Central memory CD4-positive, alpha-beta T cell (primary cell): ENCODE measurements at places on chromosomes 3 and 15.

DNA sequence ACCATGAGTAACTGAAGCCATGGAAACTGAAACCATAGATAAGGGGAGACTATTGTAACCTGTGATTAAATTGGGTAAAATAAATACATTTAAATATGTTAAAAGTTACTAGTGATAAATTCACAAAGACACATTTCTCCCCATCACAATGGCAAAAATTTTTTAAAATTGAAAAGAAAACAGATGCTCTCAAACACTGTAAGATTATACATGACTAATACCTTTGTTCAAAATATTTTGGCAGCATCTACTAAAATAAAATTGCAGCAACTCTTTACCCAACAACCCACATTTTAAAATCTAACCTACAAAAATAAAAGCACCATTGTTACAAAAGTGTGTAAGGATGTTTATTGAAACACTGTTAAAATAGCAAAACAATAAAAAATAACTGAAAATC is 93.3 kb downstream of the CLASP2 start:
- DNase-seq: no peak

- DNase-seq: peak; percentile 27
Observed at GRCh38 chr15:75045332-75046015, 22.1 kb downstream of the PPCDC start.

GRCh38 chr3:179105881-179106280 is 34.3 kb upstream of the ZMAT3 start:
- no peak for DNase-seq

GRCh38 chr15:80904998-80905397 is 84.6 kb downstream of the MESD start:
- DNase-seq: no peak

DNA sequence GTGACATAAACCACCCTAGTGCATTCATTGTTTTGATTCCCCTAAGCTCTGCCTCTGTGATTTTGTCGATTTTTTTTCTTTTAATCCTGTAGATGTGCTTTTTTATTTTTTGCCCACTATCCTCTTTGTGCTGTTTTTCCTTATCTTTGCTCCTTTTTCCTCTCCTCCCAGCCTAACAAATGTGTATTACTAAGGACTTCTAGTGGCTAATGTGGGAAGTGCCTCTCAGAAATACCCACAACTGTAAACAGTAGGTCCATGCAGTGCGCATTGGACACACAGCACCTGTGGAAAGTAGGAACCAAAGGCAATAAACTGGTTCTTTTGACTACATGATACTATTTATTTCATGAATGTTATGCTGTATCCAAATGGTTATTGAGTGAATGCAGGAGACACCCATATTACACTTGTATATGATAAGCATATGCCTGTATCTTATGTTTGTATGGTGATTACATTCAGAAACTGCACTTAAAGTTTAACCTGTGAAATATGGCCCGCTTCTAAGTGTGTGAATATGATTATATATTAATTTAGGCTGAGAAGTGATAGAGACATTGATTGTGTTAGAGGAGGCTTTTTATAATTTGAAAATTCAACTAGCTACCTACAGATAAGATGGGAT is 147.8 kb downstream of the PLCL2 start:
- DNase-seq: no peak

- no peak for DNase-seq
Observed at GRCh38 chr3:150414258-150414657, 6.2 kb downstream of the TSC22D2 start.

GRCh38 chr15:42581272-42581730 is 5.9 kb downstream of the STARD9 start:
- DNase-seq: peak; percentile 74

- no peak for DNase-seq
Observed at GRCh38 chr3:45084820-45085816, 59.0 kb downstream of the CLEC3B start.

- peak; percentile 1 for DNase-seq
Observed at GRCh38 chr15:93031103-93031464, 57.9 kb downstream of the RGMA start.

- no peak for DNase-seq
Observed at GRCh38 chr3:124636863-124637296, 93.4 kb upstream of the UMPS start.

DNA sequence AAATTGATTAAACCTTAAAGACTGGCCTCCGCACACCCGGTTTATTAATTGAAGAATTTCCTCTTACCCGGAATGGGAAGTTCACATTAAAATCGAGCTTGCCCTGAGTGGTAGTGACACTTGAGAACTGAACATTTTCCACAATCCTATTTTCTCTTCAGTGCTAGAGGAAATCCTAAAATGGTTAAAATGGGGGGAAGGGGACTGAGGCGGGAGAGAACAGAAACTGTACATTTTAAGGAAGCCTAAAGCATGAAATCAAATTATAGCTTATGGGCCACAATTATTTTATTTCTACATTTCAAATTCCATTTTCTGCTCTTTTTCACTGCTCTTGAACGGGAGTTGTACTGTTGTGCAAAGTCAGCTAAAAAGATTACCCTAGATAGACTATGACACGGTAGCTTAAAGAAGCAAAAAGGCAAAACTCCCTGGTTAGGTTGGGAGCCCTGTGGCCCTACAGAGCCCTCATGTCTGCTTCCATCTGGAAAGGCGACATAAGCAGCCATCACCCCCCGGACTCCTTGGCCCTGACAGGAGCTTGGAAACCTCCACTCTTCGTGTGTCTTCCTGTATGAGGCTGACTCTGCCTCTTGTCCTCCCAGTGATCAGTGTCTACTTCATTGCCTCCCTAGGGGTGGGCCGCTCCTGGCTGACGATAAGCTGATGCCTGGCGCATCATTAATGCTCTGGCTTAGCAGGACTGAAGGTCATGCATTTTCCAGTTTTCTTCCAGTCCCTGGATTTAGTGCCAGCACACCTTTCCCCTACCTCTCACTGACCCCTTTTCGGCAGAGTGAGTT is 79.3 kb downstream of the EEFSEC start:
- no peak for DNase-seq

GRCh38 chr3:119293871-119294695 is at the start of gene ARHGAP31:
ARHGAP31 (plus strand) TSS chr3:119294383; CDS start chr3:119294905, 522 bp downstream.
- peak; percentile 96 for DNase-seq

DNA sequence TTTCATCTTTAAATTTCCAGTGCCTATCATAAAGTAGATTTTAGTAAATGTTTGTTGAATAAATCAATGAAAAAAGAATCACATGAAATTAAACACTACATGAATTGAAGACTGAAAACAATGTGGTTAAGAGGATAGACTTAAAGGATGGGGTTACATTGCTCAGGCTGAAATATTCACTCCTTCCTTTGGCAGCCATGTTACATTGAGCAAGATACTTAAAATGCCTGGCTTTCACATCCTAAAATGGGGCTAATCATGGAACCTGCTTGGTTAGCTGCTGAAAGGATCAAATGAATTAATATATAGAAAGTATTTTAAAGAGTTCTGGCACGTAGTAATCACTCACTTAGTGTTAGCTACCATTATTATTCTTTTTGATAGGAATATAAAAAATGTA is 196.9 kb upstream of the SLC2A2 start:
- no peak for DNase-seq

- no peak for DNase-seq
Observed at GRCh38 chr15:36585774-36586173, 6.3 kb downstream of the CDIN1 start.

GRCh38 chr15:73021139-73021621 is 31.1 kb upstream of the NEO1 start:
- DNase-seq: no peak

- no peak for DNase-seq
Observed at GRCh38 chr3:147672436-147672835, 263.3 kb downstream of the ZIC1 start.

- DNase-seq: no peak
Observed at GRCh38 chr15:98983334-98983733, 24.3 kb downstream of the PGPEP1L start.

- DNase-seq: no peak
Observed at GRCh38 chr3:21672303-21672702, 78.7 kb downstream of the ZNF385D start.

DNA sequence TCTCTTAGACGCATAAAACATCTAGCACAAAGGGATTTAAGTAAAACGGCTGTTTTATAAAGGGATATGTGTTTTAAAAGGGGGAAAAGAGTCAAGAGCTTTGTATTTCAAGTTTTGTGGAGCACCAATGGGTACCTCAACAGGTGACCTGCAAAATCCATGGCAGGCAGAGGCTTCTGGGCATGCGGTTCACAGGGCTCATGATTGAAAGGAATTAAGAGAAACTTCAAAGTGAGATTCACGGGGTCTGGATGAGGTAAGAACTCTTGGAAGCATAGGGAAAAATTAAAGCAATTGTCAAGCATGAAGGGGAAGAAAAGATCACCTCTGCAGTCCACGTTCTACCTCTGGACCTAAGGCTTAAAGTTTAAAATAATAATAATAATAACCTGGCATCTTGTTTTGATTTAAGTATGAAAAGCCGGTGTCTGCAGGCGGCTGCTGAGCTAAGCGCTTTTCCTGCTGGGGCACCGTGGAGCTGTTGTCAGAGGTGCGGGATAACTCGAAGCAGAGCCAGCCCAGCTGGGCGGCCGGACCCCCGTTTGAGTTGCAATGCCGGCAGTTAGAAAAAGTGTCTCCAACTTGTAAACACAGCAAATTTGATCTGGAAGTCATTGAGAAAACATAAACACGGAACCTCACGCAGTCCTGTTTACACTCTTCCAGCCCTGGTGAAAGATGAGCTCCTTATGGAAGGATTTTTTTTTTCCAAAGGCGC is 40.5 kb downstream of the HES1 start:
- no peak for DNase-seq

- peak; percentile 35 for DNase-seq
Observed at GRCh38 chr3:193593668-193594030, 641 bp downstream of the OPA1 start.

- no peak for DNase-seq
Observed at GRCh38 chr15:71151081-71151480, 35.8 kb downstream of the THSD4 start.

DNA sequence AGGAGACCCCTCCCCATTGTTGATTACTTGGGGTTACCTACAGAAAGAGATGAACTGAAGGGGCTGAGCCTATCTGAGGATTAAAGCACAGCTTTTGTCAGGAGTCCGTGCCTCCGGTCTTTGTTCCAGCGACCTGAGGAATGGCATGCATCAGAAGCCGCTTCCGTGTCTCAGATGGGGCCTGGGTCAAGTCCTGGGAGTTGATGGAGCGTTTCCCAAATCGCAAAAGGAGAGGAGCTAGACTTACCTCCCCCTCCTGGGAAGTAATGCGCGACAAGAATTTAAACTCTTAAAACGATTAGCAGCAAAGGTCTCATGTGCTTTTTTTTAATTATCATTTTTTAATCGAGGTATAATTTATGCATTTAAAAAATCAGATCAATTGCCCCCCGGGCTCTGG is 983 bp upstream of the ALDH1A3 start:
- DNase-seq: no peak
